ENCODE measurements at places on chromosomes 16 and 17.

DNA sequence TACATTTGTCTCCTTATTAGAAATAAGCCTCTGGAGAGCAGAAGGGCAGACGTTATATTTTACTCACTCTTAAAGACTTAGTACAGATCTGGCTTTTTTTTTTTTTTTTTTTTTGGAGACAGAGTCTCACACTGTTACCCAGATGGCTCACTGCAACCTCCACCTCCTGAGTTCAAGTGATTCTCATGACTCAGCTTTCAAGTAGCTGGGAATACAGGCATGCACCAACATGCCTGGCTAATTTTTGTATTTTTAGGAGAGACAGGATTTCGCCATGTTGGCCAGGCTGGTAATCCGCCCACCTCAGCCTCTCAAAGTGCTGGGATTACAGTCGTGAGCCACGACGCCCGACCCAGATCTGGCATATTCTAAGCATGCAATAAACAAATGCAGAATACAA lies 36.4 kb upstream of the TMEM97 start:
- DNase-seq, result no peak

DNA sequence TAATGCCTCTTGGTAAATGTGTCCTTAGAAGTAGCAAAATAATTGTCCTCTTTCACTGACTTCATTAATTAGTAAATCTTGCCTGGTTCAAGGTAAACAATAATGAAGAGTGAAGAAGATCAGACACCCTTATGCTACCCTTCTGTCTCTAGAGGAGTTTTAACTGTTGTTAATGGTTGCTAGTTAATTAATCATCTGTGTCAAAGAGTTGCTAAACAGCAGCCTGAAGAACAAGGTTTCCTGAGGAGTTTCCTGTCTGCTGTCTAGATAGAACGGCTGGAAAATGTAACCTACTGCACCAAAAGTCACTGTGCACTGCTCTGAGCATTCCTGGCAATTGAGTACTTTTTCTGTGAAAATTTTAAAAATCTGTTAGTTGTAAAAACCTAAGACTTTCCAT lies 131.3 kb downstream of the NLK start:
- no peak for DNase-seq

DNA sequence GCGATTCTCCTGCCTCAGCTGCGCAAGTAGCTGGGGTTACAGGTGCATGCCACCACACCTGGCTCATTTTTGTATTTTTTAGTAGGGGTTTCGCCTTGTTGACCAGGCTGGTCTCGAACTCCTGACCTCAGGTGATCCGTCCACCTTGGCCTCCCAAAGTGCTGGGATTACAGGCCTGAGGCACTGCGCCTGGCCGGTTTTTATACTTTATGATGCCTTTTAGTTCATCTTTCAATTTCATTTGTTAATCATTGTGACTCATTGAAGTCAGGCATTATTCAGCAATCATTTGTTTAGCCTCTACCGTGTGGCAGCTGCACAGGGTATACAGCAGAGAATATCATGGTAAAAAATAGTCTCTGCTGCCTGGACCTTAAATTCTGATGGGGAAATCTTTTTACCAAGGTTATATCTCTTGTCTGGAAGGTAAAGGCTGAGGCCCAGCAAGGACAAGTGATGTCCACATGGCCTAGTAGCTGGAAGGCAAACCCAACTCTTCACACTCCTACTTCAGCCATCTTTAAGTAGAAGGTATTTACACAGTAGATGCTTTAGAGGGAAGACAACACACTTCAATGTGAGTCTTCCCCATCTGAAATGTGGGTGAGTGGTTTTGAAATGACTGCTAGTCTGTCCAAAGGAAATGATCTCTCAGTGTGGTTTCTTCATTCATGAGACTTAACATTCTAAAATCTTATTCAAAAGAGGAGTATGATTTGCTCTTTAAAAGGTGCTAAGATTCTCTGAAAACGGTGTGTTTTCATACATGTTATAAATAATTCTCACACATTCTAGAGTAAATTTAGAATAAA lies 2.4 kb downstream of the PRPSAP2 start:
- no peak for DNase-seq

GRCh38 chr16:89917773-89918452 lies 749 bp upstream of the MC1R start:
- peak; percentile 64 for DNase-seq

DNA sequence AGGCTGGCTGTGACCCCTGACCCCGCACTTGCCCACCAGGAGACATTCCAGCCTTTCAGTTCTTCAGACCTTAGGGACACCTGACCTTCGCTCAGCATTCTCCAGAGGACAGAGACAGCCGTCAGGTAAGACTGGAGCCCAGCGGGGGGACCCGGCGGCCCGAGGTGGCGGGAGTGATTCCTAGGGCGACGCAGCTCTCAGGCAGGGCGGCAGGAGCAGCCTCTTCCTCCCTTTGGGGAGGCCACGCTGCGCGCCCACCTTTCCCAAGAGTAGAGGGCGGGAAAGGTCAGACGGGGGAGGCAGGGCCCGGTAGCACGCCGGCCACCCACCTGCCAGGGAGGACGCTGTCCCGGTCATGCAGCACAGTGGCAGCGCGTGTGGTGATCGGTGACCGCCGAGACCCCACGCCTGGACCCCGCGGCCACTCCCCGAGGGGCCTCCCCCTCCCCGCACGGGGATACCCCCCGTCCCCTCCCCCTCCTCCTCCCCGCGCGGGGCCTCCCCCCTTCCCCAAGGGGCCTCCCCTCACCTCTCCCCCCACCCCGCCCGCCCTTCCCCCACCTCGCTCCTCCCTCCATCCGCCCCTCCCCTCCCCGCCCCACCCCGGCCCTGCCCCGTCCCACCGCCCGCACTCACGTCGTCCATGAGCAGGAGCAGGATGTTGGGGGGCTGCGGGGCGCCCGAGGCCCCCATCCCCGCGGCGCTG lies 472 bp downstream of the GALNS start:
- no peak for DNase-seq

- DNase-seq, result no peak
These were observed 56.3 kb downstream of the ARHGAP27 start for GRCh38 chr17:45376171-45377005.

DNA sequence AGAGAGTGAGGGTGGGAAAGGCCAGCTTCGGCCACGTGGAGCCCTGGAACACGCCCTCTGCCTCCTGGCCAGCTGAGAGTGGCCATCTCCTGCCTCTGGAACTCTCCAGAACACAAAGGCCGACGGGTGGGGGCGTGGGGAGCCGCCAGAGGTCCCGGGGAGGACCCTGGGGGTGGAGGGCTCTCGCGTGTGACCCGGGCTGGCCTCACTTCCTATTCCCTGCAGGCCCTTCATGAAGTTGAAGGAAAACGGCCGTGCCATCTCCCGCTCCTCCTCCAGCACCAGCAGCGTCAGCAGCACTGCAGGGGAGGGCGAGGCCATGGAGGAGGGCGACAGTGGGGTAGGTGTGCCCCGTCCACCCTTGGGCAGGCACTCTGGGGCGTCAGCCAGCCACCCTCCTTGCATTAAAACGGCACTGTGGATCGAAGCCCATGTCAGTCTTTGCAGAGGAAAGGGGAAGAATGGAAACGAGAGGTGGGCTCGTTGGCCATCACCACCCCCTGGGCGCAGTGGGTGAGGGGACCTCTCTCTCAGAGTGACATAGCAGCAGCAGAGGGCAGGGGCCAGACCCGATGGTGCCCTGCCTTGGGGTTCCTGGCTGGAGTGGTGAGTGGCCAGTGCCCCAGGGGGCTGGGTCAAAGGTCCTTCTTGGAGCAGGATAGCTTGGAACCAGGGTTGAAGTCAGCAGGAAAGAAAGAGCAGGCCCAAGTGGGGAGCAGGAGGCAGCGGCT lies 37.1 kb downstream of the OR1D5 start:
- DNase-seq, result no peak

DNA sequence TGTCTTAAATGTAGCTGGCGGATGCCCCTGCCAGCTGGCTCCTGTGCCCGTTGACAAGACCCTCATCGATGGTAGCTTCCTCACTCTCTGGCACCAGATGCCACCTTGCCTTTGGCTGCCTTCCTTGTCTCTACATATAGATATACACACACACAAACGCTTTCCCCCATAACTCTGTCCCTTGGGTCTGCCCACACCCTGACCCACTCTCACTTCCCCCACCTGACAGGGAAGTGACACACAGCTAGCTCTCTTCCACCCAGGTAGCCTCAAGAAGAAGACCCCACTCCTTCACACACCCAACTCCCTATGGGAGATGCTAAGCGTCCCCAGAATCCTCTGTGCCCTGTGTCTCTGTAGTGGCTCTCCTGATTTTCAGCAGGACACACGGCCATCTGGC lies 25.6 kb downstream of the JUP start:
- no peak for DNase-seq

GRCh38 chr17:37107406-37108083 lies 158.8 kb downstream of the AATF start:
- no peak for DNase-seq

GRCh38 chr16:17435318-17435717 lies 35.4 kb downstream of the XYLT1 start:
- DNase-seq, result no peak

DNA sequence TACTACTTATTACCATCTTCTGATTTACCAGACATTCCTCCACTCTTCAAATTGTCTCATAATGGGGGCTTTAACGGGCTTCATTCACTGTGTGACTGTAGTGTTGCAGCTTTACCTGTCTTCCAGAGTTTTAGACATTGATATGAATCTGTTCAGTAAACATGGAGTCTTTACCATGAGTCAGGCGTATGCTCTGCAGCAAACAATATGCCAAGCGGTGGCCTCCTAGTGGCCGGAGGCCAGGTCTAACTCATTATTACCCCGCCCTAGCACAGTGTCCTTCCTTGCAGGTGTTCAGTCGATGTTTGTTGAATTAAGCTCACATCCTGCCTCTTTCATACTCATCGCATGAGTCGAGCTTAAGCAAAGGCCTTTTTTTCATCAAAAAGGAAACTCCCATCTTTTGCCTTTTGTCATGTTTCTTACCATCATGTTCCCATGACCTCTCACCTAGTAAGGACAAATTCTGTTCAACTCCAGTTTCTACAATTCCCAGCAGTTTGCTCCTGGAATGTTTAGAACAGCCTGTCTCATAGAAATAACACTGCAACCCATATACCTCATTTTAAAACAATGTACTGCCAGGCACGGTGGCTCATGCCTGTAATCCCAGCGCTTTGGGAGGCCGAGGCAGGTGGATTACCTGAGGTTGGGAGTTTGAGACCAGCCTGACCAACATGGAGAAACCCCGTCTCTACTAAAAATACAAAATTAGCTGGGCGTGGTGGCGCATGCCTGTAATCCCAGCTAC lies 39.4 kb downstream of the TUBD1 start:
- DNase-seq, result no peak

- no peak for DNase-seq
These were observed 12.7 kb upstream of the SPAG9 start for GRCh38 chr17:51133365-51133764.

DNA sequence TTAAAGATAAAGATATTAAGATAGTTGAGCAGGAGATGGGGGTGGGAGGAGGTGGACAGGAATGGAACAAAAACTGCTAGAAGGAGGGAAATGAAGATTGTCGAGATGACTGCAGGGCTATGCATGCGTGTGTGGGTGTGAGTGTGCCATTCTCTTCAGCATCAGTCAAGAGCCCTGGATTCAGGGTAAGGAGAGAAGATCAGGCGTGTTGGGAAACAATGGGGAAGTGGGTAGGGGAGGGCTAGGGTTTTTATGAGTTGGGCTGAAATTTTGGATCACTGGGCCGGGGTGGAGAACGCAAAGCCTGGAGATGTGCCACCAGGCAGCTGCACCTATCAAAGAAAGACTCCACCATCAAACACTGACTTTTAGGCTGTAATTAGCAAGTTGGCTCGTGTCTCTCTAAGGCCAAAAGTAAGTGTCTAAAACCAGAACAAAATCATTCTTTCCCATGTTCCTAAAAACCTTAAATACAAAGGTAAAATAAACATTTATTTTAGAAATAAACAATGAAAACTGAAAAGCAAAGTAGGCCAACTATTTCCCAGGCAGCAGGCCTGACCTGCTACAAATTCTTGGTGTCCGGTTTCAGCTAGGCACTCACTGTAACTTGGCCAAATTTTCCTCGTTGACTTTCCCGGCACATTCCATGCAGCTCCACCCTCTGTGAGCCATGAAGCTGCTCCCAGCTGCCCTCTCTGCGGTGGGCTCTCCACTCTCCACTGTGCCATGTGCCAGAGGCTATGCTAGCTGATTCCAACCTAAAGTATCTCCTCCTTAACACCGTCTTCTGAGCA lies 4.2 kb downstream of the CDRT4 start:
- no peak for DNase-seq

GRCh38 chr16:4561596-4561995 lies 5.5 kb downstream of the C16orf96 start:
- no peak for DNase-seq

- DNase-seq, result no peak
These were observed 7.3 kb upstream of the RHOT2 start for GRCh38 chr16:660459-661183.

DNA sequence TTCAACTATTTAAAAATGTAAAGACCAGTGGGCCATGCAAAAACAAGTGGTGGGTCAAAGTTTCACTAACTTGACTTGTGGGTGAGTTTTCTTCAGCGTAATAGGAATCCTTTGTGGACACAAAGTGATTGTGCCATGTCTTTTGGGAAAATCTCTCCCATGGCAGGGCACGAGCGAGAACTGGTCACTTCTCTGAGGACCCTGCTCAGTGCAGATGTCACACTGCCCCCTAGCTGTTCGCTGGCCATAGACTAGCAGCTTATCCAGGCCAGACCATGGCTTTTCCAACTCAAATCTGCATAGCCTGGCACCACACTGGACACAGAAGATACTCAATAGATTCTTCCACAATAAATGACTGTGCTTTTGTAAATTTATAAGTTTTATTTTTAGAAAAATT lies 306.0 kb upstream of the CCL2 start:
- no peak for DNase-seq

- DNase-seq, result no peak
These were observed at the start of gene TVP23A for GRCh38 chr16:10817963-10818941. TSS of gene TVP23A (minus strand) at chr16:10818794. CDS start at chr16:10818493, 301 bp downstream.

- DNase-seq, result no peak
These were observed 253.0 kb downstream of the FOXL1 start for GRCh38 chr16:86831366-86831765.

DNA sequence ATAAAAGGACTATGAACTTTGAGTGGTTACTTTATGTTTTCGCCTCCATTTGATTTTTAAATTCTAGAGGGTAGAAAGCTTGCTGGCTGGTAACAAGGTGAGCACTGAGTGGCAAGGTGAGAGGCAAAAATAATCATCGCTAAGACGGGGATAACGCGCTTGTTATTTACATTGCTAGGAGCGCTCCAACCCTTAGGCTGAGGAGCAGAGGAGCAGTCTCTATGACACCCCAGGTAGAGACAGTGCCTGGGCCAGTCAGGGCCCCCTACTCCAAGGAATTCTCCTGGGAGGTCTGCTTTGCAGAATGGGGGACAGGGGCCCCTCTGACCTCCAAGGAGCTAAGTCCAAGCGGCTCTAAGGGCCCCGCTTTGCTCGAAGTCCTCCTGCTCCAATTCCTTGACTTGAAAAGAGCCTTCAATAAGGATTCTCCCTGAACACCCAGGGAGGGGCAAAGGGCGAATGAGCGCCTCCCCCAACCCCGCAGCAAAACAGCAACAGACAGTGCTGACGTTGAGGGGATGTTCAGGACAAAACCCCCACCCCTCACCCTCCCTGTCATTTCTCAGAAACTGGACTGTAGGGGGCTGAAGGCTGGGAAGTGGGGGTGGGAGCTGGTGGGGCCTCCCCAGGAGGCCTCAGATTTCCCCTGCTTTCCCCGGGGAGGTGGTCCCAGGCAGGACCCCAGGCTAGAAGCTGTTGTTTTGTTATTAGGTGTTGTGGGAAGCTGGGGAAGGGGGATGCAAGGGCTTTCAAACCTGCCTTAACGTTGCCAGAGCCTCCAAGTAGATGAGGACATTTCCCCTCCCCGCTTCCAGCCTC lies 10.2 kb upstream of the FOXF1 start:
- DNase-seq, result no peak

GRCh38 chr17:79789943-79790804 lies 6.7 kb downstream of the CBX8 start:
- DNase-seq, result no peak

Data from stimulated activated CD4-positive, alpha-beta T cell treated with anti-CD3 and anti-CD28 coated beads, Interleukin-4, amount 100 ng/mL, for 48 hours (primary cell).